ENCODE measurements at places on chromosomes 2 and 18.
A peak's percentile ranks its signal among the peaks of the same experiment; 100 is the strongest.

DNA sequence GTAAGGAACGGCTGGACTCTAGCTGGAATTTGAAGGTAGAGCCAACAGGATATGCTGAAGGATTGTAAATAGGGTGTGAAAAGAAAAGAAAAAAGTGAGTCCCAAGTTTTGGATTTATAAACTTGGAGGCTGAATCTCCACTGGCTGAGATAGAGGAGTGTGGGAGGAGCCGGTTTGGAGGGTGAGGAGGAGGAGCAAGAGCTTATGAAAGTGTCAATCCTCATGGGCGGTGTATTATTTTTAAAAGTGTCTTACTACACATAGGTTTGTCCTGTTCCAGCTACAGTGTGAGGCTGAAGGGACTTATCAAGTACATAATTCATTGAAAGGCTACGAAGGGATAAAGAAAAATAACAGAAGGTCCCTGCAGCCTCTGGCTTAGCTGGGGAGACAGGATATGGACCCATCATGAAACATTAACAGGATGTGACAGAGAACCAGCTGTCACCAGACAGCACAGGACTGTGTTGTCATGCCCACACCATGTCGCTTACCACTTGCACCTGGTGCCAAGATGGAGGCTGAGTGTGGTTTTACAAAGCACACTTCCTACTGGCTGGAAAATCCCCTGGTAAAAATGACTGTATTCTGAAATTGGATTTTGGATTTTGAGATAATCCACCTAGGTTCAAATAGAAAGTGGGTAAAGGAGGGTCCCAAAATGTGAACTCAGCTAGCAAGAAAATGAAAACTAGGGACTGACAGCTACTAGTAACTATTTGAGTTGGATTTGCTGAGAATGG, 2.5 kb upstream of the MREG start:
- DNase-seq: no peak

DNA sequence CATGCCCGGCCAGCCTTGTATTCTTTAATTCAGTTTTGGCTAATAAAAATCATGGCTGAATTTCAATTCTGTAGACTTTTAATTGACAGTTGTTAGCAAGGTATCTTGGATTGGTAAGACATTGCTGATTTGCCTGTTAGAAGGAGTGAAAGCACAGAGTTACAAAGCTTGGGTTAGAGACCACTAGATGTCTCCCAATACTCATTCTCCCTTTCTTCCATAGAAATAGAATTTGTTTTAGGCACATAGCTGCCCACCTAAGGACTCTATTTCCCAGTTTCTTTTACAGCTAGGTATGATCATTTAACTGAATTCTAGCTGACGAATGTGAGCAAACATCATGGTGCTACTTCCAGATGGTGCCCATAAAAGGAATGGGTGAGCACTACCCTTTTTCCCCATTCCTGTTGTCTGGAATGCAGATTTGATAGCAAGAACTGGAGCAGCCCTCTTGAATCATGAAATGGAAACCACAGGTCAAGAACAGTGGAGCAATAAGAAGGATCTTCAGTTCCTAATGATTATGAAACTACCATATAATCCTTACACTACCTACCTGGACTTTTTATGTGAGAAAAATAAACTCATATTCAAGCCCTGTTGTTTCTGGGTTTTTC, 17.5 kb downstream of the PECR start:
- peak; percentile 5 for DNase-seq

GRCh38 chr2:195468771-195469170, 188.3 kb upstream of the SLC39A10 start:
- no peak for DNase-seq

DNA sequence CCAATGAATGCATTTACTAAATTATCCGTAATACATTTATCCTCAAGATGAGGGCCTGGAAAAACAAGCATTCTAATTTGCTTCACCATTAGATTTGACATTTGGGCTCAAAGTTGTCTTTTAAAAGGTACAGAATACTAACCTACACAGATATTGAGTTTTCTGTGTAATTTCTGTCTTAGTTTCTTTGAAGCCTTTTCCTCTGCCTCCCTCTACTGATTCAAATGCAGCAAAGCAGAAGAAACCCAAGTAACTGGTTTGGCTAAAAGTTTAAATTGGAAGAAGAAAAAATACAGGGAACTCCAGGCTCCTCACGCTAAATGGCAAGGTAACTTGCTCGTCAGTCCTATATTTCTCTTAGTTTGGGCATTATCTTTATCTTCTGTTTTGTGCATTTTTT, 53.3 kb upstream of the SLC5A7 start:
- no peak for DNase-seq

DNA sequence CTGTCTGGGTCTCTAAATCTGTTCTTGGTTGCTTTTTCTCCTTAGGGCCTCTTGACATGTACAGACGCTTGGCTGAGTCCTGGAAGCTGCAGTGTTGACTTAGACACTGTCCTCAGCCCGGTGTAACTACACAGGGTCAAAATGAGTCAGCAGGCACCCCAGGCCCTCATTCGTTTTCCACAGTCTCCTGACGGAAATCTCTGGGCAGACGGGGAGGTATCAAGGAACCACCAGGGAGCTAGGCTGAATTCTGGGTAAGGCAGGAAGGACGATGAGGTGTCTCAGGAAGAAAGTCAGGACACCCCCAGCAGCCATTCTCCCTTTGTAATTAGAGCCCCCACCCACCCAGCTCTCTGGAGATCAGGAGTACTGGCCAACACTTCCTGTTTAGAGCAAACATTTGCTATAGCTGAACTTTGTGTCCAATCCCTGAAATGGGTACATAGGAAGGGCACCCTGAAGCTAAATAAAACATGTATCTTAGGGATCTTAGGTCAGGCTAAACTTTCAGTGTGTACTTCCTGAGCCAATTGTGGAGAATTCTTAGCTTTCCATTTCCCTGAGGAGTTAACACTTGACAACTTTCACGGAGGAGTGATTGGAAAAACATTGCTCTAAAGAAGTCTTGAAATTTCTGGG, 23.9 kb upstream of the EPAS1 start:
- no peak for DNase-seq

- no peak for DNase-seq
These were observed 35.3 kb downstream of the NHEJ1 start for GRCh38 chr2:219125225-219125885.
